Natural killer cell (primary cell): ENCODE measurements at places on chromosomes 6 and 20. TPM values are rescaled to one million over a fixed set of nuclear protein-coding genes. Genes with fewer than 3 reads are reported as not detected.

TP53TG5 gene
- not detected for total RNA-seq

GRCh38 chr20:45036044-45036755, 64.7 kb downstream of the KCNS1 start:
- no peak overlapping the region for H3K4me3 ChIP-seq
- peaks cover 21% of the 10 kb centered on the region for H3K36me3 ChIP-seq
- DNase-seq = no peak
- H3K27me3 ChIP-seq = no peaks in the 10 kb centered on the region
- H3K4me1 ChIP-seq = peaks cover 11% of the 10 kb centered on the region
- no peak overlapping the region for H3K27ac ChIP-seq

FAM209B gene
- 3.1 TPM for total RNA-seq

DNA sequence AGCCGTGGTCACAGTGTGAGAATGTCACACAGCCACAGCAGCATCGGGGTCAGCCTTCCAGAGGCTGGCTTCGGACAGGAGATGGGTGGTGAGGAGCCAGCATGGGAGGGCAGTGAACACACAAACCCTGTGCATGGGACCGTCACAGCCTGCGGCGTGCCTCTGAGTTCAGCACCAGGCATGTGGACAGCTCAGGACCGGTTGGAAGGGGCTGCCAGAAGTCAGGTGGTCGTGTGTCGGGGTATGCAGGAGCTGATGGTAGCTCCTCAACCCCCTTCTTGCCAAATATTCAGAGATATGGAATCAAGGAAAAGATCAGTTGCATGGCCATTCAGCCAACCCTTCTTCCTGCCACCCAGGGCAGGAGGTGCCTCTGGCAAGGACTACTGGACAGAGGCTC, 28.2 kb downstream of the MYT1 start:
- no peak overlapping the region for H3K27ac ChIP-seq
- no peak for DNase-seq

MYMX gene
- not detected for total RNA-seq

- H3K27me3 ChIP-seq = peaks cover 34% of the 10 kb centered on the region
- no peak overlapping the region for H3K27ac ChIP-seq
- DNase-seq = no peak
- peaks cover 30% of the 10 kb centered on the region for H3K4me1 ChIP-seq
- no peak overlapping the region for H3K4me3 ChIP-seq
Measured at GRCh38 chr20:9510911-9511310, 3.5 kb upstream of the LAMP5 start.

DNA sequence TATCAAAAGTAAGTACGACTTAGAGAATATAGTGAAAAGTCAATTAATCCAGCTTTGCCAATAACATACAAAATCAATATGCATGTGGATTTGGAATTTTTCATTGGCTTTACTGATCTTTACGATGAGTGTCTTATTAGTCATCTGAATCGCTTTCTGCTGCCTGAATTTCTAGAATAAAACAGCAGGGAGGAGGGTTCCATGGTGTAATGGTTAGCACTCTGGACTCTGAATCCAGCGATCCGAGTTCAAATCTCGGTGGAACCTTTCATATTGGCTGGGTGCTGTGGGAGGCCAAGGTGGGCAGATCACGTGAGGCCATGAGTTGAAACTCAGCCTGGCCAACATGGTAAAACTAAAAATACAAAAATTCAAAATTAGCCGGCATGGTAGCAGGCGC, 448.8 kb downstream of the RNF144B start:
- H3K36me3 ChIP-seq = no peaks in the 10 kb centered on the region
- H3K4me3 ChIP-seq = no peak overlapping the region
- no peaks in the 10 kb centered on the region for H3K4me1 ChIP-seq

DNA sequence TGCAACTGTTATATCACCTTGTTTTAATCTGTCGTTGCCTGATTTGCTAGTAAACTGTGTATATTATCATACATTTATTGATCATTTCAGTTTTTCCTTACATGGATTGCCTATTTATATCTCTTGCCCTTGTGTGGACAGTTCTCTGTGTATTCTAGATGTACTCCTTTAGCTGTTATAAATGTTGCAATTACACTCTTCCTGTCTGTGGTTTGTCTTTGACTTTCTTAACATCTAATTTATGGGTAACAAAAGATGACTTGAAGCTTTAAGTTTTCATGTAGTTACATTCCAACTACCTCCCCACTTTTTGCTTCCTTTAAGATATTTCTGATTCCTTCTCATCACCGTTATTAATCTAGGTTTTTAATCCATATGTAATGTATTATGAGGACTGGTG, 22.6 kb downstream of the PLCB1 start:
- no peak overlapping the region for H3K4me3 ChIP-seq
- H3K4me1 ChIP-seq = peaks cover 29% of the 10 kb centered on the region
- no peaks in the 10 kb centered on the region for H3K27me3 ChIP-seq
- peak; percentile 9 for DNase-seq

- peak overlapping the region; percentile 35 for H3K4me3 ChIP-seq
- H3K27me3 ChIP-seq = no peaks in the 10 kb centered on the region
- H3K36me3 ChIP-seq = no peaks in the 10 kb centered on the region
- H3K4me1 ChIP-seq = peaks cover 27% of the 10 kb centered on the region
- peak; percentile 81 for DNase-seq
Measured at GRCh38 chr6:142845624-142846458, 99.1 kb downstream of the HIVEP2 start.

DNA sequence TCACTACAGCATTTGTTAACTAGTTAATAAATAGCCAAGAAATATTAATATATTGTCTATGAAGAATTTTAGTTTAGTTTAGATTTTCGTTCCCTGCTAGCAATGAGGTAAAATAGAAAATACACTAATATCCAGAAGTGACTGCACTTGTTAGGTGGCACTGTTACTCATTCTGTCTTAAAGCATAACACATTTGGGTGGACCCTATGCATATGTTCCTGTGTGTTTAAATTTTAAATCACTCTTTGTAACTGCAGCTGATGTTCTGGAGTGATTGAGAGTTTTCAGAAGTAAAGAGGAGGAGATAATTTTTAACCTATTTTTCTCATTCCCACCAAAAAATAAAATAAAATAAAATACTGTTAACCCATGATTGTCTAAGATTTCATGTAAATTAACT, 73.9 kb upstream of the SOX4 start:
- H3K36me3 ChIP-seq = no peaks in the 10 kb centered on the region
- H3K4me3 ChIP-seq = no peak overlapping the region
- H3K4me1 ChIP-seq = no peaks in the 10 kb centered on the region
- DNase-seq = no peak
- no peaks in the 10 kb centered on the region for H3K27me3 ChIP-seq

PEX3 gene
- total RNA-seq = 10.2 TPM

ACOT13 gene
- 4.3 TPM for total RNA-seq

DNA sequence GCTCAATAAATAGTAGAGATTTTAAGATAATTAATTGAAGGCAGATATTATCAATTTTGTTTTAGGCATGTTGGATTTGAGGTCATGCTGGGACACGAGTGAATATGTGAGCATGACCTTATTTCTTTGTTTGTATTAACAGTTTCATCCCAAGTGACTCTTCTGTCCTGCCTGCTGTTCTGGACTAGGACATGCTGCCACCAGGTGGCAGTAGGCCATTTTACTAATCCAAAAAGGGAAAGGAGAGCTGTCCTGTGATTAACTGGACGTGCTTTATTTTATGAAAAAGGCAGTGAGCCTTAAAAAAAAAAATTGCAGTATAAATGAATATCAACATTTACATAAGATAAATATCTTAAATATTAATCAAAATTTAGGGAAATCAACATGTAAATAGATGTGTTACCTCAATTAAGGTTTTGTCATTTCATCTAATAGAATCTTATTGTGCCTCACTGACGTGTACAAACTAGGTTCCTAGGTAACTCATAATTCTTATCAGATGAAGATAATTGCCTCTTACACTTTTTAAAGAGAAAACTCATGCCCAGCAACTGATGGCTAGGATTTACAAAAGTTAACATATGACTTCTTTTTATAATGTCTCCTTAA, 49.8 kb downstream of the FRK start:
- no peak overlapping the region for H3K4me3 ChIP-seq
- H3K27ac ChIP-seq = no peak overlapping the region
- H3K4me1 ChIP-seq = no peaks in the 10 kb centered on the region
- no peaks in the 10 kb centered on the region for H3K36me3 ChIP-seq
- H3K27me3 ChIP-seq = no peaks in the 10 kb centered on the region

SLC17A1 gene
- total RNA-seq = 0.27 TPM

- H3K4me3 ChIP-seq = no peak overlapping the region
- no peaks in the 10 kb centered on the region for H3K4me1 ChIP-seq
- H3K27ac ChIP-seq = no peak overlapping the region
- no peaks in the 10 kb centered on the region for H3K36me3 ChIP-seq
Measured at GRCh38 chr20:44422083-44422482, 53.6 kb upstream of the TTPAL start.

- H3K27me3 ChIP-seq = no peaks in the 10 kb centered on the region
- H3K4me3 ChIP-seq = no peak overlapping the region
- H3K36me3 ChIP-seq = no peaks in the 10 kb centered on the region
- no peak for DNase-seq
- H3K4me1 ChIP-seq = peaks cover 3% of the 10 kb centered on the region
Measured at GRCh38 chr20:31578448-31579138, 26.5 kb upstream of the ID1 start.

DNA sequence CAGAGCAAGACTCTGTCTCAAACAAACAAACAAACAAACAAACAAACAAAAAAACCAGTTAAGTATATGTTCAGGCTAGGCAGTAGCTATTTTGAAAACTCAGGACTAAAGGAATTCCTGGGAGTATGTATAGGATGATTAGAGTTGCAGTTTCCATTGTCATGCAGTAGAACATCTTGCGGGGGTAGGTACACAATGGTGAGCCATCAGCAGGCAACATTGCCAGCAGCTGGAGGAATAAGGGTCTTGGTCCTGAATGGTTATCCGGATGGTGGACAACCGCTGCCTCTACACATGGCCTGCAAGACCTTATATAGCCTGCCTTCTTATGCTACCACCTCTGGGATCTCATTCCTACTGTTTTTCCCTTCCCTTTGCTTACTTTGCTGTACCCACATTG, 297.5 kb downstream of the SOX4 start:
- no peaks in the 10 kb centered on the region for H3K36me3 ChIP-seq
- H3K27ac ChIP-seq = no peak overlapping the region
- no peak overlapping the region for H3K4me3 ChIP-seq
- no peaks in the 10 kb centered on the region for H3K27me3 ChIP-seq
- H3K4me1 ChIP-seq = no peaks in the 10 kb centered on the region

DNA sequence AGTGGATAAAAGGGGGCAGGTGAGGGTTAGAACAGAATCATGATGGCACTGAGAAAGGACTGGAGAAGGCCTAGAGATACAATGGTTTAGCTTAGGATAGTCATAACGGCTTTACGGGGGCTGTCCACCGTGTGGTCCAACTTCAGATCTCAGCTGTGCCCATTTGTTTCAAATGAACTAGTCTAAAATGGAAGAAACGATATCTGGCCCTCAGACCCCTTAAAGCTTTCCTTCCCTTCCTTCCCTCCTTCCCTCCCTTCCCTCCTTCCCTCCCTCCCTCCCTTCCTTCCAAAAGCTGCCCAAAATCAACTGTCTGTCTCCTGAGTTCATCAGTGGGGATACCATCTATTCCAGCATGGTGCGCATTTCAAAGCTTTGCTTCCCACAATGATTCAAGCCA, 27.9 kb downstream of the TRAM2 start:
- H3K27me3 ChIP-seq = no peaks in the 10 kb centered on the region
- no peaks in the 10 kb centered on the region for H3K36me3 ChIP-seq
- peaks cover 14% of the 10 kb centered on the region for H3K4me1 ChIP-seq
- no peak overlapping the region for H3K27ac ChIP-seq

- no peaks in the 10 kb centered on the region for H3K27me3 ChIP-seq
- H3K4me1 ChIP-seq = no peaks in the 10 kb centered on the region
- H3K27ac ChIP-seq = no peak overlapping the region
Measured at GRCh38 chr20:3691306-3691705, 9.5 kb upstream of the ADAM33 start.

FOXQ1 gene
- not detected for total RNA-seq

GRCh38 chr6:65091561-65091960, 615.5 kb downstream of the EYS start:
- DNase-seq = no peak
- H3K36me3 ChIP-seq = no peaks in the 10 kb centered on the region
- H3K27ac ChIP-seq = no peak overlapping the region
- no peaks in the 10 kb centered on the region for H3K4me1 ChIP-seq
- H3K4me3 ChIP-seq = no peak overlapping the region
- H3K27me3 ChIP-seq = no peaks in the 10 kb centered on the region

- peaks cover 3% of the 10 kb centered on the region for H3K27me3 ChIP-seq
- H3K4me3 ChIP-seq = no peak overlapping the region
- H3K4me1 ChIP-seq = no peaks in the 10 kb centered on the region
- no peaks in the 10 kb centered on the region for H3K36me3 ChIP-seq
Measured at GRCh38 chr6:129911732-129912131, 50.6 kb upstream of the TMEM244 start.

- H3K27me3 ChIP-seq = no peaks in the 10 kb centered on the region
- H3K4me1 ChIP-seq = peaks cover 8% of the 10 kb centered on the region
- no peak overlapping the region for H3K4me3 ChIP-seq
- DNase-seq = no peak
Measured at GRCh38 chr20:48615871-48616270, 211.9 kb downstream of the PREX1 start.

GRCh38 chr20:62157387-62158087, 14.0 kb downstream of the SS18L1 start:
- H3K27ac ChIP-seq = no peak overlapping the region
- no peaks in the 10 kb centered on the region for H3K27me3 ChIP-seq
- H3K36me3 ChIP-seq = peaks cover 8% of the 10 kb centered on the region

PCK1 gene
- not detected for total RNA-seq

- H3K27me3 ChIP-seq = no peaks in the 10 kb centered on the region
- no peak overlapping the region for H3K4me3 ChIP-seq
- H3K27ac ChIP-seq = no peak overlapping the region
- no peak for DNase-seq
- H3K36me3 ChIP-seq = peaks cover 6% of the 10 kb centered on the region
Measured at GRCh38 chr20:37808233-37809070, 94.5 kb upstream of the VSTM2L start.

GRCh38 chr6:83883240-83883639, 23.8 kb downstream of the CYB5R4 start:
- no peaks in the 10 kb centered on the region for H3K4me1 ChIP-seq
- H3K4me3 ChIP-seq = no peak overlapping the region
- no peaks in the 10 kb centered on the region for H3K36me3 ChIP-seq
- no peaks in the 10 kb centered on the region for H3K27me3 ChIP-seq
- no peak for DNase-seq
- no peak overlapping the region for H3K27ac ChIP-seq

GRCh38 chr20:45917790-45918141, 5.8 kb upstream of the PLTP start:
- no peak for DNase-seq
- H3K4me3 ChIP-seq = no peak overlapping the region
- peaks cover 6% of the 10 kb centered on the region for H3K27me3 ChIP-seq
- H3K27ac ChIP-seq = no peak overlapping the region
- no peaks in the 10 kb centered on the region for H3K4me1 ChIP-seq
